Fibroblast of skin of scalp (primary cell): ENCODE measurements at places on chromosomes 12 and 14.

DNA sequence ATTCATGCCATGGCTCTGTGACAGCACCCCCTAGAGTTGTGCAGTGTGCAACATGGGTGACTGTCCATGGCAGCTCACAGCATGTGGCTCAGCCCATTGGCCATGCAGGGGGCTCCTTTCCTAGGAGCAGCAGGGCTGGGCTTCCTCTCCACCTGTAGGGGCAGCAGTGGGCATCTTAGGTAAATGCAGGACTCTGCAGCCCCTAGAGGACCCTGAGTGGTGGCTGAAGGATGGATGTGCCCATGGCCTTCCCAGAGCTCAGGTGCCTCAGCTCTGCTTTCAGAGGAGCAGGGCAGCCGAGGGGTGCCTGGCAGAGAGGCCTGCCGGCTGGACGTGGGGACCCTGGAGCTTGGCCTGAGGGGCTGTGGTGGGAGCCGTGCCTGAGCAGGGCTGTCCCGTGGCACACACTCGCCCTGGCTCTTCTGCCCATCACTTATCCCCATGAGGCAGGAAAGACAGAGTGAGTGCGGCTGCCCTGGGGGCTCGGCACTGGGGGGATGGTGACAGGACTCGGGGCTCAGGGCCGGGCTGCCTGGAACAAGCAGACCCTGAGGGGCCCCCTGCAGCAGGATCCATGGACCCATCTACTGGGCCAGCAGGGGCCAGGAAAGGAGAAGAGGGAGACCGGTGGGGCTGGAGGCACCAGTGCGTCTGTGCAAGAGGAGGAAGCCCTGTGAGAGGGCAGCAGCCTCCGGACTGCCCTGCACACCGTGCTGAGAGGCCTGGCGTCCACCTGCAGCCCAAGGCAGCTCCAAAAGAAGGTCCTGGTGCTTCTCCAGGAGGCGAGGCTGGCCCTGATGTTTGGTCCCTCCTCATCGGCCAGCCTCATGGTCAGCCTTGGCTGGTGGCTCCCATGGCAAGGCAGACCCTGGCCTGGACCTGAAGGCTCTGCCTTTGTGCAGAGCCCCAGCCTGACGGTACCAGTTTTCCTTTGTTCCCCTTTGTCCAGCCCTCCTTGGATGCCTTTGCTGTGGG is 7.6 kb downstream of the ADSS1 start:
- no peak for DNase-seq

DNA sequence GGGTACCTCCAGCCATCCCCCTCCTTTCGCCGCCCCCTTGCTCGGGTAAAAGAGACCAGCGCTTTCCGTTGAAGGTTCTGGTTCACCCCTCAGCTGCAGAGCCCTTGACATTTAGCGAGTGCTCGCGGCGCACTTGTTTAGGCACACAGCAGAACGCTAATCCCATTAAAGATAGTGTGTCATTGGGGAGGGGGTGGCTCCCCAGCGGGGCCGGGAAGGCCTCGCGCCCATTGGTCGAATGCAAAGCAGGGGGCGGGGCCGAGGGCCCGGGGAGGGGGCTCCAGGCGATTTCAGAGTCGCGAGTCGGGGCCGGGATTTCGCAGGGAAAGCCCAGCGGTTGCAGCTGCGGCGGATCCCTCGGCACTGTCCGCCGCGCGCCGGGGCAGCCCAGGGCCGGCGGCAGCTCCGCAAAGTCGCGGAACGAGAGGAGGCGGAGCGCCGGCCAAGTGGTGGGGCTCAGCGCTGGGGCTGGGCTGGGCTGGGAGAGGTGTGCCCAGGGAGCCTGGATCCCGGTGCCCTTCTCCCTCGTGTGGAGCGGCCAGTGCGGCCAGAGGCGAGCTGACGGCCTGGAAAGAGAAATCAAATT is 122.9 kb downstream of the TSPAN9 start:
- peak; percentile 26 for DNase-seq

DNA sequence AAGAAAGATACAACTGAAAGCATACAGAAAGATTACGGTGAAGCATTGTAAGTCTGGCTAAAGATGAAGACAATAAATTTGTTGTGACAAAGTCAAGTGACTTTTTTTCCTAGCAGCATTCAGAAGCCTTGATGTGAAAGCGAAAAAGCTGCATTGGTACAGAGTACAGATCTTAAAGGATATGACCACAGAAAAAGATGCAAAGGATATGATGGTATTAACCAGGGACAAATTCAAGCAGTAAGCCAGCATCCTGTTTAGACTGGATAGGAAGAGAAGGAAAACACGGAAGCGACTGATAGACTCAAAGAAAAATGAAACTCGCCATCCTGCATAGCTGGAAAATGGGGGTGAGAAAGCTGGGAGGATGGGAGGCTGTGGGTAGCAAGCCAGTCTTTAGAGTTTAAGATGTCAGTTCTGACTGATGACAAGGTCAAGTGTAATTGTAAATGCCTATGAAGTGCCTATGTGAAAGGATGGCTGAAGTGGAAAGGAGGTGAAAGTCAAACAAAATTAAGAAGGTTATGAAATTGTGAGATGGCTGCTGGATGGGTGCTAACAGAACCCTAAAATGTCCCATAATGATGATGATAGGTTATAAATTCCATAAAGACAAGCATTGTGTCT is 92.4 kb downstream of the PHLDA1 start:
- DNase-seq: no peak

GRCh38 chr12:118290130-118290529 is 82.6 kb downstream of the TAOK3 start:
- no peak for DNase-seq

DNA sequence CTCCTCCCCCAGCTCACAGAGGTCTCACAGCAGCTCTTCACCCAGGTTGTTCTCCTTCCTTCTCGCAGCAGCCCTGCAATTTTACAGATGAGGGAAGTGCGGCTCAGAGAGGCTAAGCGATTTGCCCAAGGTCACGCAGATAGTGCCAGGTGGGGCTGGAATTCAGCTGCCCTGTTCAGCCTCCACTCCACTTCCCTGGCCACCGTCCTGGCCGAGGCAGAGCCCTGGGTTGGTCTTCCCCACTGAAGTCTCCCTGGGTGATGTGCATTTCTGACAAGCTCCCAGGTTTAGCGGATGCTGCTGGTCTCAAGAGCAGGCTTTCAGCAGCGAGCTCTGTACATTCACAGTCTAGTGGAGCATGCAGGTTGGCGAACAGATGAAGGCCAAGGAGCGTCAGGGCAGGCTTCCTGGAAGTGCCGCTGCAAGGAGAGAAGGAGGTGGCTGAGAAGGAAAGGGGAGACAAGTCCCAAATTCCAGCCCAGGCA is 28.9 kb upstream of the EML1 start:
- no peak for DNase-seq

DNA sequence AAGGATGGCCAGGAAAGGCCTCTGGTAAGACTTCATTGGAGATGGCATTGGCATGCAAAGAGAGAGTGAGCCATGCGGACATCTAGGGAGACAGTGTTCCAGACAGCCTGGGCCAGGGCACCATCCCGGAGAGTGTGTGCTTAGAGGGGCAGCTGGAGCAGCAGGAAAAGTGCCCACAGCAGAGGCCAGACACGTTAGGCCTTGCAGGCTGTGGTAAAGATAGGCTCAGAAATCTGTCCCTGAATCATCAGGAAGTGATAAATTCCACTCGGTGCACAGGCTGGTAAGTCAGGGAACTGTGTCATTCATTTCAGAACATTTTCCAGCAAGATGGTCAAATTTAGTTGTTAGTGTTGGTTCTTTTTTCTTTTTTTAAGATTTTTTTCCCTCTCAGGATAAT is 8.8 kb downstream of the GALNT16 start:
- peak; percentile 58 for DNase-seq

GRCh38 chr12:20248646-20249045 is 119.7 kb upstream of the PDE3A start:
- no peak for DNase-seq

DNA sequence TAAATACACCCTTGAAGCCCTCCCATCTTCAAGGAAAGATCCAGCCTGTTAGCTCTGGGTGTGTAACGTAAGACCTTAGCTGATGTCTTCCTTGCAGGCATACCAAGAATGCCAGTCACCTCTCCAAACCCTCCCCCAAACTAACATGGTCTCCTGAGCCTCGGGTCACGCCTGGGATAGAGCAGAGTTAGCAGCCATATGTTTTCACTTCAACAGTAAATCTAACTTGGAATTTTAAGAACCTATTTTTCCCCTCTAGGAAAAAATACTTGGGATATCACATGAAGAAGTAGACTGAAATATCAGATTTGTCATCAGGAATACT is 27.9 kb downstream of the BCL2L14 start:
- DNase-seq: peak; percentile 44

DNA sequence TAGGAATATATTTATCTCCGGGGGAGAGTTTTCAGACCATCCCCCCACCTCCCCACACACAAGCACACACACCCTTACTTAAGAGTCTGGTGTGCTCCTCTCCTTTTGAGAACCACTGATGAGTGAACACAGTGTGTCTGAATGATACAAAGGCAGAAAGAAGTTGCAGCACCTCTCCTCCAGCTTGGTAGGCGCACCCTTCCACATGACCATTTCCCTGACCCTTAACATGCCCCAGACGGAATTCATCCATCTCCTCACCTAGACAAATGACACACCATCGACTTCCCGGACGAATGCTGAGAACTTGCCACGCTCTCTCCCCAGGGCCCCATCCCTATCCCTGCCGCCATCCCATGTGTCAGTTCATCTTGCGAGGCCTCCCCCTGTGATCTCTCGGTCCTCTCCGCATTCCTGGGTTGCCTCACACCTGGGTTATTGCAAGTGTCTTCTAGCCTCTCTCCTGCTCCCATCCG is 3.9 kb downstream of the TNFRSF1A start:
- no peak for DNase-seq

GRCh38 chr14:71751264-71751663 is 181.0 kb upstream of the RGS6 start:
- no peak for DNase-seq

GRCh38 chr14:90649083-90649482 is 167.1 kb downstream of the TTC7B start:
- DNase-seq: peak; percentile 24

GRCh38 chr14:38868399-38869290 is 234.4 kb downstream of the SEC23A start:
- no peak for DNase-seq
